ENCODE measurements at places on chromosomes 6 and 20. TPM values are rescaled to one million over a fixed set of nuclear protein-coding genes. Genes with fewer than 3 reads are reported as not detected.

IGF2R gene
- 163 TPM for total RNA-seq

DAAM2 gene
- not detected for total RNA-seq

CALHM4 gene
- total RNA-seq: not detected

SLC12A5 gene
- 11.8 TPM for total RNA-seq

CUL9 gene
- 54.3 TPM for total RNA-seq

SLC22A16 gene
- not detected for total RNA-seq

DNA sequence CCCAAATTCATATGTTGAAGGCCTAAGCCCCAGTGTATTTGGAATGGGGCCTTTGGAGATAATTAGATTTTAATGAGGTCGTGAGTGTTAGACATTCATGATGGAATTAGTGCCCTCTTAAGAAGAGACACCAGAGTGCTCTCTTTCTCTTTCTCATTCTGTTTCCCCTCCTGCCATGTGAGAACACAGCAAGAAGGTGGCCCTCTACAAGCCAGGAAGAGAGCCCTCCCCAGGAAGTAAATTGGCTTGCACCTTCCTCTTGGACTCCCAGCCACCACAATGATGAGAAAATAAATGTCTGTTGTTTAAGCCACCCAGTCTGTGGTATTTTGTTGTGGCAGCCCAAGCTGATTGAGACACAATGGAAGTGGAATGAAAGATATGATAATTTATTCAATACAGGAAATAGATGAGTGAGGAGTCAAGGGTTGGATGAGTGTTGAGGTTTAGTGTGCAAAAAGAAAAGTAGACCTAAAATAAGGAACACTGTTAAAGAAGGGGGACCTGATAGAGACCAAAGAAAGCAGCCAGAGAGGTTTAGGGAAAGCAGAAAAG, 25.9 kb upstream of the ATXN1 start:
- no peak for DNase-seq

GRCh38 chr6:140043357-140043756, 668.9 kb upstream of the CITED2 start:
- no peak for DNase-seq

GRCh38 chr6:163745536-163746400, 331.2 kb downstream of the QKI start:
- DNase-seq: peak; percentile 10

DNA sequence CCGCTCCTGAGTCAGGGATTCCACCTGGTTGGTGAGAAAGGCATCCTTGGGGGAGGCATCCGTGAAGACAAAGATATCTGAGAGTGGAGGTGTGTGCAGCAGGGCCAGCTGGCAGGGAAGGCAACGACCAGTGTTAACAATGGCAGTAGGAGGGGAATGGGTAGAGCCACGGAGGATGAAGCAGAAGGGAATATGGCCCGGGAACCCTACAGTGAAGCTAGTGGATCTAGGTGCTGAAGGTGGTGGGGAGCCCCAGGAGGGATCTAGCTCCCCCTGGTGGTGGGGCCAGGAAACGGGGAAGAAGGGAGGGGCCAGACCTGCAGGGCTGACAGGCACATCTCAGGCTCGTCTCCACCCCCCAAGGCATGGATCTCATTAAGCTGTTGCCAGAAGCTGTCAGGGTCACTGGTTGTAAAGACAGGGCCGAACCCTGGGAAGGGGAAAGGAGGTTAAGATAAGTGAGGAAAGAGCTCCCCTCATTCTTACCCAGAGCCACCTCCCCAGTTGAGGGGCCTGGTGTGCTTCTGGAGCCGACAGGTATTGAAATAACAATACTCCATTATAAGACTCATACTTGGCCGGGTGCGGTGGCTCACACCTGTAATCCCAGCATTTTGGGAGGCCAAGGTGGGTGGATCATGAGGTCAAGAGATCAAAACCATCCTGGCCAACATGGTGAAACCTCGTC, 7.3 kb downstream of the VWA7 start:
- DNase-seq: no peak

DNA sequence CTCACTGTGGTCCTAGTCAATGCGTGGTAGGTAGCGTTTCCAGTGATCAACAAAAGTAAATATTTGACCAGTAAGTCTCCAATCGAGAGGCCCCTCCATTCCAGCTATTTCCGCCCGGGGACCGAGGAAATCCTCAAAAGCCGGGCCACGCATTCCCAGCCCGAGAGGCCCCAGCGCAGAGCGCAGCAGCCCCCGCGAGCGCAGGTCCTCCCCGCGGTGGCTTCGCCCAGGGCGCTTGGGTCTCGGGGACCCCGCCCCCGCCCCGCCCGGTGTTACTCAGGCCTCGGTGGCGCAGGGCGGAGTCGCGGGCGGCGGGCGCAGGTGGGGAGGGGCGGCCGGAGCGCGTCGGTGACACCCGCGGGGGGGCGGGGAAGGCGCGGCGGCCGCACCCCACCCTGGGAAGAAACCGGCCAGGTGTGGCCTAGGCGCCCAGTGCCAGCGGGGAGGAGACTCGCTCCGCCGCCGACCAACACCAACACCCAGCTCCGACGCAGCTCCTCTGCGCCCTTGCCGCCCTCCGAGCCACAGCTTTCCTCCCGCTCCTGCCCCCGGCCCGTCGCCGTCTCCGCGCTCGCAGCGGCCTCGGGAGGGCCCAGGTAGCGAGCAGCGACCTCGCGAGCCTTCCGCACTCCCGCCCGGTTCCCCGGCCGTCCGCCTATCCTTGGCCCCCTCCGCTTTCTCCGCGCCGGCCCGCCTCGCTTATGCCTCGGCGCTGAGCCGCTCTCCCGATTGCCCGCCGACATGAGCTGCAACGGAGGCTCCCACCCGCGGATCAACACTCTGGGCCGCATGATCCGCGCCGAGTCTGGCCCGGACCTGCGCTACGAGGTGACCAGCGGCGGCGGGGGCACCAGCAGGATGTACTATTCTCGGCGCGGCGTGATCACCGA, at the start of gene DSP:
Gene DSP (plus strand): TSS at position 497 of the 890 bp plus-strand sequence. CDS start 245 bp downstream, at position 742.
- no peak for DNase-seq

DNA sequence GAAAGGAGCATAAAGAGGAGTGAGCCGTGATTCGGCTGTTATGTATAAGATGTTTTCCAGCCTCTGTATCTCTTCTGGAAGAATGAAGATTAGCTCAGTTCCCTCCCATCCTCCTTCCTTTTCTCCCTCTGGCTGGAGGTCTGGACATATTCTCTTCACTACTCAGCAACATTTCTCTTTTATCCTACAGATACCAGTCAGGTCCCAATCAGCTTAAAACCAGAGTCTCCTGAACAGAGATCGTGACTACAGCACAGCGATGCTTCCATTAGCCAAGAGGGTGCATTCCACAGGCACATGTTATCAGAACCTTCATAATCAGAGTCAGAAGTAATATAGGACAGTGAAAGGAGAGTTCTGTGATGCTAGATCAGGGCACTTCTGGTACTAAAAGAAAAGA, 133.9 kb upstream of the SOX4 start:
- no peak for DNase-seq

- no peak for DNase-seq
Observed at GRCh38 chr6:44127186-44128019, at the start of the genes MRPL14 and TMEM63B. Gene MRPL14, minus strand, starts transcription at chr6:44127452. Its CDS starts 10,841 bp downstream, at chr6:44116611. Gene TMEM63B, plus strand, starts transcription at chr6:44127554. Its CDS starts 7,031 bp downstream, at chr6:44134585.

GRCh38 chr6:99111590-99111989, 163.8 kb upstream of the FBXL4 start:
- no peak for DNase-seq

- DNase-seq: no peak
Observed at GRCh38 chr6:77415706-77416105, 47.6 kb downstream of the HTR1B start.

GRCh38 chr6:131852200-131852599, 44.4 kb downstream of the ENPP1 start:
- DNase-seq: no peak

GRCh38 chr20:41029150-41029901, 704 bp downstream of the TOP1 start:
- no peak for DNase-seq

GRCh38 chr20:24488064-24488799, 18.8 kb downstream of the SYNDIG1 start:
- DNase-seq: no peak

DNA sequence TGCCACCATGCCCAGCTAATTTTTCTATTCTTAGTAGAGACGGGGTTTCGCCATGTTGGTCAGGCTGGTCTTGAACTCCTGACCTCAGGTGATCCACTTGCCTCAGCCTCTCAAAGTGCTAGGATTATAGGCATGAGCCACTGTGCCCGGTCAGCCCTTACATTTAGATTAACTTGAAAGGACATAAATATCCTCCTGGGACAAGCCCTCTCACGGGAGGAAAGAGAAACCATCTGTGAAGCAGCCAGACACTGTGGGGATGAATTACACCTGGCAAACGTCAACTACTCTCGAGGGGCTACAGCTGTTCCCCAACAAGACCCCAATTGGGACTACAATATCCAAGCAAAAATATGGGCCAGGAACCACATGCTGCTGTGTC, 32.7 kb upstream of the SAMHD1 start:
- DNase-seq: no peak

GRCh38 chr6:43511824-43512415, 1.8 kb upstream of the LRRC73 start:
- no peak for DNase-seq

GRCh38 chr6:4647414-4648365, 128.5 kb upstream of the CDYL start:
- DNase-seq: peak; percentile 63

DNA sequence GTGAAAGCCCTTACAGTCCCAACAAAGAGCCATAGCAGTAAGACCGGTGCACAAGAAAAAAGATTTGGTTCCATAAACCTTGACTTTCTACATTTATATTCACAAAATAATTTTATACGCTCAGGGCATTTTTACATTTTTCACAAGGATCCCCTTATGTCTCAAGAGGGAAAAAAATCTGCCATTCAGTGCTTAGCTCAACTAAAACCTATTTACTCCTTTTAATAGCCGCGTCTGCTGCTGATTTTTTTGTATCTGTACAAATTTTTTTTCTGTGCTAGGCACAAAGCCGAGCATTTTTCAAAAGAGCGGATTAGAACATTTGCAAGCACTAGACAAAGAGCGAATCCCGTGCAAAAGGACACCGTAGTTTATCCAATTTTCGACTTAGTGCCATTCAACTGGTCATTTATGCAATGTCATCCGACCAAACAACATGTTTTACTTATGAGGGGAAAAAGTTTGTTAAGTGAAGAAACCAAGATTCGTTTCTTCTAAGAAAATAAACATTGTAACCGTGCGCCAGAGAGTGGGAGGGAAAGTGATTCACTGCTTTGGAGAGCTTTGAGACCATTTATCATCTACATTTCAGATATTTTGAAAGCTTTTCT, 3.7 kb downstream of the TFAP2D start:
- no peak for DNase-seq

- DNase-seq: no peak
Observed at GRCh38 chr20:57442158-57442887, 51.1 kb downstream of the RBM38 start.

GRCh38 chr20:4603724-4604123, 118.0 kb upstream of the PRND start:
- no peak for DNase-seq

- no peak for DNase-seq
Observed at GRCh38 chr6:5442916-5443315, 181.6 kb downstream of the FARS2 start.

Measured in Panc1 (cell line).